Osteoblast (primary cell): ENCODE measurements at places on chromosomes 12 and 14. TPM values are rescaled to one million over a fixed set of nuclear protein-coding genes. Genes with fewer than 3 reads are reported as not detected.

The SERPINA3 gene
- 2.7 and 5.1 TPM in 2 replicates for total RNA-seq

- peak; percentile 14 for DNase-seq
These were observed 22.5 kb upstream of the PCNX1 start for GRCh38 chr14:70884595-70885342.

GRCh38 chr14:55103005-55103640, 25.9 kb upstream of the LGALS3 start:
- DNase-seq = peak; percentile 85

The PLBD1 gene
- total RNA-seq = 2.9 and 4.7 TPM in 2 replicates

GRCh38 chr12:64092507-64093196, 129.4 kb downstream of the KICS2 start:
- no peak for DNase-seq

The TAS2R50 gene
- total RNA-seq = 4.4 and 6.2 TPM in 2 replicates

DNA sequence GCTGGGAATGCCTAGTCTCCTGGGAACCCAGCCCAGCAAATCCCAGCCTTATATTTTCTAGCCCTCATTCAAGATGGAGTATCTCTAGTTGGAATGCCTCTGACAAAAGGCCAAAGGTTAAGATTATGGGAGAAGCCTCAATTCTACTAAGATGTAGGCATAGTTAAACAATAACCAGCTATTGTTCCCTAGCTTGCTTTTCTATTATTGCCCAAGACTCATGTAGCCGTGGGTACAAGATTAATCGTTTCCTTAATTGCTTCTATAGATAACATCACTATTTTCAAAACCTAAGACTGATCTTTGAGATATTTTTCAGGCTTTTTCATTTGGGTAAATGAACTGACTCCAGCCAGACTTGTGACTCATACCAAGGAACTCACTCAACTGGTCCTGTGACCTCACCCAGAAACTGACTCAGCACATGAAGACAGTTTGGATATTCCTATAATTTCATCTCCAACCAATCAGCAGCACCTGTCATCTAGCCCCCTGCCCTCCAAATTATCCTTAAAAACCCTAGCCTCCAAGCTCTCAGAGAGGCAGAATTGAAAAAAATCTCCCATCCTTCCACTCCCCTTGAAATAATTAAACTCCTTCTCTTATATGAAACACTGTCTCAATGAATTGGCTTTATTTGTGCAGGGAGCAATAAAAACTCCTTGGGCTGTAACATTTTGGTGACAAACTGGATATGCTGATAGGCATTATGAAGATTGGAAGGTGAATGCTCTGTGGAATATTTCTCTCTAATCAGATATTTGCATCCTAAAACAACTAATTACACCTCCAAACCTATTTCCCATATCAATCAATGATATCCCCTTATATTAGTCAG, 589.0 kb downstream of the C12orf50 start:
- DNase-seq = no peak

DNA sequence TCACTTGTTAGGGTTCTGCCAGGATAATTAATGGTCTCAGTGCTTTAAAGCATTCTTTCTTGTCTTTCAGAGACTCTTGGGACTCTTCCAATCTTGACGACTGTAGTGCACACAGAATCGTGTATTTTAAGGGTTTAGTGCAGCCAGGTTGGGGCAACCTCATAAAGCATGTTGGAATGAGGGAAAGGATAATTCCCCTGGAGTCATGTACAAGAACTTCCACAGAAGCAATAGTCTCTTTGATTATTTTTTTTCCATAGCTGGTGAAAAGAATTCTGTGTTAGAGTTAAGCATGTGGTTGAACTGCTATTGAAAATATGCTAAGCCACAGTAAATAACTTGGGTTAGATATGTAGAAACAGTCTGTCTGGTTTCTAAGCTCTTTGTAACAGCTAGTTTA, 246.8 kb upstream of the DAAM1 start:
- DNase-seq = peak; percentile 27

- no peak for DNase-seq
These were observed 877.0 kb upstream of the TMEM132C start for GRCh38 chr12:127389923-127390322.

- DNase-seq = no peak
These were observed 13.8 kb upstream of the BCL2L14 start for GRCh38 chr12:12056951-12057350.

DNA sequence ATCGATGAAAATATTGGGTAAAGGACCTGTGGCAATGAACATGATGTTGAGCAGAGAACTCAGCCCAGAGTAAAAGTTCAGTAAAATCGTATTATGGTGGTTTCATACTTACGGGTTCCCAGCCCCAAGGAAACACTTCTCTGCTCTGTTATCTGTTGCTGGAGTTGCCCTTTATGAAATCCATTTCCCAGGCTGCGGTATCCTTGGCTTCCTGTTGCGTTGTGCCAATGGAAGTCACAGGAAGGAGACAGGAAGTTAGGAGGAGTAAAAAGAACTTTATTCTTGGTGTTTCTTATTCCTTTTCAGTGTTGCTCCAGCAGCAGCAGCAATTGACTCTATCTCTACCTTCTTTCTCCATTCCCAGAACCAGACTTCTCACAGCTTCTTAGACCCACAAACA, 965.2 kb downstream of the VRK1 start:
- no peak for DNase-seq

The GALNT8 gene
- total RNA-seq = not detected in 2 replicates

DNA sequence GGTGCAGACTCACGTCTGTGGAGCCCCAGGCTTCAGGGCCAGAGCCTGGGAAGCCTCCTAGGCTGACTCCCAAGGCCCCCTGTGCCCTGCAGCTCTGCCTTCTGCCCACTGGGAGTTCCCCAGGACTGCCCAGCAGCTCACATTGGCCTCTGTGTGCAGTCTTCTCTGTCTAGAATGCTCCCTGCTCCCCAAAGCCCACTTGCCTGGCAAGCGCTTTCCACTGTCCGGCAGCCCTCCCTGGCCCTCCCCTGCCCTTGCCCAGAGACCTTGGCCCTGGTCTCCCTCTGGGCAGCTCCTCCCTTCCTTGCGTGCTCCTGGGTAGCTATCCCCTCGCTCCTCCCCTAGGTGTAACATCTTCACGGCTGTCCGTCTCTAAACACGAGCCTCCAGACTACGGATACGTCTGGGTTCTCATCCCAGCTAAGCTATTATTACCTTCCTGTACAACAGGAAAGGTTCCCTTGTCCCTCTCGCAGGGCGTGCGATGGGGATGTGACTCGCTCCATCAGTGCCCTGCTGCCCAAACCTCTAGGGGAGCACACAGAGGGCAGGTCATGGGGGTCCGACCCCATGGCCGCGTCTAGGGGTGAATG, 325.5 kb upstream of the RTL1 start:
- DNase-seq = peak; percentile 85

GRCh38 chr12:55707219-55707671, 459 bp downstream of the ITGA7 start:
- DNase-seq = peak; percentile 88

DNA sequence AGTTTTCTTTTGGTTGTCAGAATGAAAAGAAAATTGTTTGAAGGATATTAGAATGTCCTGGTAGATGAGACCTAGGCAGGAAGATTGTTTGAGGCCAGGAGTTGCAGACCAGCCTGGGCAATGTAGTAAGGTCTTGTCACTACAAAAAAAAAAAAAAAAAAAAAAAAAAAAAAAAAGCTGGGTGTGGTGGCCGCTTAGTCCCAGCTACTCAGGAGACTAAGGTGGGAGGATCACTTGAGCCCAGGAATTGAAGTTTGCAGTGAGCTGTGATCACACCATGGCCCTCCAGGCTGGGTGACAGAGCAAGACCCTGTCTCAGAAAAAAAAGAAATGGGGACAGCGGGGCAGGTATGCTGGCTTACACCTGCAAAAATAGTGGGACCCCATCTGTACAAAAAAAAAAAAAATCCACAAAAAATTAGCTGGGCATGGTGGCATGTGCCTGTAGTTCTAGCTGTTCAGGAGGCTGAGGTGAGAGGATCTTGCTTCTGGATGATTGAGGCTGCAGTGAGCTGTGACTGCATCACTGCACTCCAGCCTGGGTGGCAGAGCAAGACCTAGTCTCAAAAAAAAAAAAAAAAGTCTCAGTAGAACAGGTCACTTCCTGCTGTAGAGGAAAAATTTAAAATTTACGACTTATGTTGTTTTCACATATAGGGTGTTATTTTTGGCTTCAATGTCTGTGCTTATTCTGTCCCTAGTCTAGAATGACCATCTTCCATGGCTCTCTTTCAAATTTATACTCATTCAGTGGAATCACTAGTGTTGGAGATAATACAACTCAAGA, 70.7 kb downstream of the PPHLN1 start:
- DNase-seq = no peak

- DNase-seq = peak; percentile 71
These were observed 304.1 kb upstream of the SSTR1 start for GRCh38 chr14:37903343-37904191.

GRCh38 chr12:108090107-108090899, 38.8 kb upstream of the WSCD2 start:
- no peak for DNase-seq

- peak; percentile 14 for DNase-seq
These were observed 20.8 kb upstream of the AMN start for GRCh38 chr14:102901633-102902032.

- DNase-seq = peak; percentile 99
These were observed 2.2 kb downstream of the MMP17 start for GRCh38 chr12:131830335-131830913.

GRCh38 chr14:90061685-90062126, at the start of gene KCNK13:
KCNK13 (plus strand) TSS chr14:90061994; CDS start chr14:90062206, 212 bp downstream.
- DNase-seq = peak; percentile 87

DNA sequence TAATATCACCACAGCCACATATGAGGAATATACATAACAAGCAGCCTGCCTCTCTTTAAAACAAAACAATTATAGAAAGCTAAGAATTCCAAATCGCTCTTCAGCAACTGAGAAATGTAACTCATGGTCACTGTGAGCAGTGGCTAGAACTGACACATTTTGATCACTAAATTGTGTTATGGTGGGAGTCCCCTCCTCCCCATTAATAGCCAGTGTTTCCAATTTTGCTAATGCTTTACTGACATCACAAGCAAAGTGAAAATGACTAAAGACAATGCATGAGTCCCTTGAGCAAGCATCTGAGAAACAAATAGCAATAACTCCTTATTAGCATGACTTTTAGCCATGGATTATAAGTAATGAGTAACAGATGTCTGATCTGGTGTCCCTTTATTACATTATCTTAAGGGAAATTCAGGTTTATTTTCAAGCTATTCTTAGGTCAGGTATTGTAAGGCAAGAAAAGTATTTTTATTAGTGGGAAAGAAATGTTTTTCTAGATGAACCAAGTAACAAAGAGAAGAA, 148.3 kb downstream of the KCNH5 start:
- no peak for DNase-seq

DNA sequence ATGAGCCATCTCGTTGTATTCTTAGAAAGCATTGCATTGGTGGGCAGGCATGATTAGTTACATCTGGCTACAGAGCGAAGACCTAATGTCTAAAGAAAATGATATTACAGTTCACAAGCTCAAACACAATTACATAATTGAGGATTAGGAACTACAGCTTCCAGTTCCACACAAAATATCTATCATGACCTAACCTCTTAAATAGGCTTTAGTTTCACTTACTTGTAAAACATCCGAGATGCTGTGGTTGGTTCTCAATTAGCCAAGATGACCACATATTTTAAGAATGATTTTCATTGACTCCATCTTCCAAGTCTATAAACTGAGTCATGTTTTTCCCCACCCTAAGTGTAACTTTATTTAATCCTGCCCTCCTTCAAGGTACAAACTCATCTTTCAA, 69.5 kb downstream of the LRIG3 start:
- DNase-seq = no peak

DNA sequence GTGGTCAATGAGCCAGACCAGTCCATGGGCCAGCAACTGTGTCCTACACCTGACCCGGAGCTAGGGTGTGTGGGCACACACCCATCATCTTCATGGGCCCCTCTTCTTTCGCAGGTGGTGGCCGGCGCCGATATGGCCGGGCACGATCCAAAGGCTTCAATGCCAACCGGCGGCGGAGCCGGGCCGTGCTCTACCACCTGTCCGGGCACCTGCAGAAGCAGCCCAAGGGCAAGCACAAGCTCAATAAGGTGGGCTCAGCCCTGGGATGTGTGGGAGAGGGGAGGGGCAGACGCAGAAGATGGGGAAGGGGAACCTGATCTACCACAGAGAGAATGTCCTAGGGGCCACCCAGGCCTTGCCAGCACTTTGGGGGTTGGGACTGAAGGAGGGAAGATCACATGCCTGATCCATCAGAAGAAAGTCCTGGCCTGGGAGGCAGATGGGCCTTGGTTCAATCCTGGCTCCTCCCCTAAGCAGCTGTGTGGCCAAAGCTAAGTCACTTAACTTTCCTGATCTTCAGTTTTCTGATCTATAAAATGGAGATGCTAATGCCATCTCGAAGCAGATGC, 3.8 kb downstream of the KCNH3 start:
- peak; percentile 72 for DNase-seq

The KRT3 gene
- not detected in 2 replicates for total RNA-seq

The TMPRSS12 gene
- total RNA-seq = not detected in 2 replicates

DNA sequence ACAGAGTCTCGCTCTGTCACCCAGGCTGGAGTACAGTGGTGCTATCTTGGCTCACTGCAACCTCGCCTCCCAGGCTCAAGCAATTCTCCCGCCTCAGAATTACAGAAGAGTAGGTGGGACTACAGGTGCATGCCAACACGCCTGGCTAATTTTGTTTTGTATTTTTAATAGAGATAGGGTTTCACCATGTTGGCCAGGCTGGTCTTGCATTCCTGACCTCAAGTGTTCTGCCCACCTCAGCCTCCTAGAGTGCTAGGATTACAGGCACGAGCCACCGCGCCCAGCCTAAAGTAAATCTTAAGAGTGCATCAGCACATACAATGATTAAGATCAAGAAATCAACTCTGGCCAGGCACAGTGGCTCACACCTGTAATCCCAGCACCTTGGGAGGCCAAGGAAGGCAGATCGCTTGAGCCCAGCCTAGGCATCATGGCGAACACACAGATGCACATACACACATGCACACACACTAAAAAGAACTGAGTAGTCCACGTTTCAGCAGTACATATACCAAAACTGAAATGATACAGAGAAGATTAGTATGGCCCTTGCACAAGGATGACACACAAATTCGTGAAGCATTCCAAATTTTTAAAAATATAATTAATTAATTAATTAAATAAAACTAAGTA, 65.0 kb downstream of the HECTD1 start:
- DNase-seq = peak; percentile 6

The DCN gene
- 1,107 and 1,400 TPM in 2 replicates for total RNA-seq

The CDCA3 gene
- 4.0 and 5.0 TPM in 2 replicates for total RNA-seq

- DNase-seq = no peak
These were observed 267.1 kb upstream of the RGS6 start for GRCh38 chr14:71665157-71665556.

DNA sequence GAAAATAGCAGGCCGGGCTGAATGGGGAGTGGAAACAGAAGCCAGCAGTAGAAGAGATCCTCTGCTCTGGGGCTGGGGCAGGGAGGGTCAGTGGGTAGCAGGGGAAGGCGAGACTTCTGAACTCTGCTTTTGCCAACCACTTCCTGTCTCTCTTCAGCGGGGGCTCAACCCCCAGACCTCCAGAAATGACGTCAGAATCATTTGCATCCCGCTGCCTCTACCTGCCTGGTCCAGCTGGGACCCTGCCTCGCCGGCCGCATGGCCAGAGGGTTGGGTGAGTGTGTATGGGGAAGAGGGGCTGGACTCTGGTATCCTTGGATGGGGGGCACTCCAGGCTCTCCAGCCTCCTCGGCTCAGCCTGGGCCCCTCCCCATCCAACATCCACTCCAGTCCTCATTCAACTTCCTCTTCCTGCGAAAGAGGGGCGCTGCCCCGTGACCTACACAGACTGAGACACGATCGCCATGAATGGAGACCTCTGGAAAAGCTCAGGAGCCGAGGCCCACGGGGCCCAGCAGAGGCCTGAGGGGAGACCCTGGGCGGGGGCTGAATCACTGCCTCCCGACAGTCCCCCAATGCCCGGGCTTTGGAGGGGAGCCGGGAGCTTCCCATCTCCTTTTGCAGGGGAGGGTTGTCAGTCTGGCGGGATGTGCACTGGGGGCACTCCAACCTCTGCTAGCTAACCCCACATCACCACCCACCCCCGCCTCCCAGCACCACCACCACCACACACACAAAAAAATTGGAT, 458 bp upstream of the HOXC4 start:
- DNase-seq = peak; percentile 47
